ENCODE measurements at places on chromosomes 11 and 22.

- no peak for DNase-seq
These were observed 46.6 kb downstream of the MTMR2 start for GRCh38 chr11:95877291-95877690.

DNA sequence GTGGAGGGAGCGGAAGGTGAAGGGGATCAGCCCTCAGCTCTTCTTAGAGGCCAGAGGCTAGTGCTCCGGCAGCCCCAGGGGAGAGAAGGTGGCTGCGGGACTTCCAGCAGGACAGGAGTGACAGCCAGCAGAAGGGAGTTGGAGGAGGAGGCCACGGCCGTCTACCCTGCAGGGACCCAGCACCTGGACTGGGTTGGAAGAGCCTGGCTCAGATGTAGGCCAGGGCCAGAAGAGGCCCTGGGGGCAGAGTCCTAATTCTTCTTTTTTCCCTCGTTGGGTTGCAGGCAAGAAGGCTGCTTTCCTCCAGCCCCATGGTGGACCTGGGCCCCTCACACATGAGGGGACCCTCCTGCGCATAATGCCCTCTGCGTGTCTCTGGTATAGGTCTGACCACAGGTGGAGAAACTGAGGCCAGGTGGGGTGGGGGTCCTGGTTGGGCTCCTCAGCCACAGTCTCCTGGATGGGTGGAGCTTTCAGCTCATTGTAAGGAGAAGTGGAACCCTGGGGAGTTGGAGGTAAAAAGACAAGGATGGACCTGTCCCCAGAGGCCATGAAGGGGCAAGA is 2.3 kb upstream of the MCAM start:
- no peak for DNase-seq

DNA sequence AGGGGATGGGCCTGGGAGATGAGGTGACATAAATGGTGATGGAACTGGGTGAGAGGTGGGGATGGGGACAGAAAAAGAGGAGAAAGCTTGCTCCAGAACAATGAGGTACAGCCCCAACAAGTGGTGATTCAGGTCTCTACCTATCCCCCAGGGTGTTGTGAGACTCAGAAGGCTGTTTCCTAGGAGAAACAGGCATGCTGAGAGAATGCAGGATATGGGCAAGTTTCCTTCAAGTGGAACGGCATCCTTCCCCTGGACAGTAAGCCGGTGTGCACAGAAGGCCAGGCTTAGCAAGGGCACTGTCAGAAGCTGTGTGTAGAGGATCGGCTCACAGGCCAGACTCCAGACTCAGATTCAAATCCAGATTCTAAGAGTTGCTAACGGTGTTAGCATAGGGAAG is 34.1 kb upstream of the CRTAM start:
- no peak for DNase-seq

GRCh38 chr11:35623621-35624168 is 5.4 kb downstream of the FJX1 start:
- no peak for DNase-seq

DNA sequence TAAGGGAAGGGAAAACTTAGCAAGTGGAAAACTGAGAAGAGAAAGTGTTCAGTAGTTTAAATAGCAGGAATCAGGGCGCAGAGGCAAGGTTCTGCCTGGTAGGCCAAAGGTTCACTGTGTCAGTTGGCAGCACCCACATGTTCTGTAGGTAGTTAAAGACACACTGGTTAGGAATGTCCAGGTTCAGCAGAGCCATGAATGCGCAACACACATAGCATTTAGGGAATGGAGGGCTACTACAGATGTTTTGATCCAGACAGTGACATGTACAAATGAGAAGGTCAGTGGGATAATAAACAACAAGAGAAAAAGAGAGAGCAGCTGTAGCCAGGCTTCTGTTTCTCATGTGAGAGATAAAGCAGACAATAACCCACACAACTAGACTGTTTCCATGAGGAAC is 56.2 kb upstream of the ARHGAP42 start:
- DNase-seq, result no peak
